Fibroblast of skin of back (primary cell): ENCODE measurements at places on chromosomes 1 and 21.

- DNase-seq = no peak
Observed at GRCh38 chr1:67719329-67720196, 34.6 kb downstream of the GADD45A start.

- no peak for DNase-seq
Observed at GRCh38 chr1:46793126-46793525, 5.7 kb upstream of the CYP4B1 start.

GRCh38 chr1:53681977-53682685 is 56.8 kb downstream of the GLIS1 start:
- DNase-seq = no peak

- DNase-seq = peak; percentile 48
Observed at GRCh38 chr1:115976062-115976920, at the start of gene SLC22A15. SLC22A15 (plus strand) TSS chr1:115976513; CDS start chr1:115976628, 115 bp downstream.

GRCh38 chr21:26136671-26137070 is 33.9 kb downstream of the APP start:
- no peak for DNase-seq

DNA sequence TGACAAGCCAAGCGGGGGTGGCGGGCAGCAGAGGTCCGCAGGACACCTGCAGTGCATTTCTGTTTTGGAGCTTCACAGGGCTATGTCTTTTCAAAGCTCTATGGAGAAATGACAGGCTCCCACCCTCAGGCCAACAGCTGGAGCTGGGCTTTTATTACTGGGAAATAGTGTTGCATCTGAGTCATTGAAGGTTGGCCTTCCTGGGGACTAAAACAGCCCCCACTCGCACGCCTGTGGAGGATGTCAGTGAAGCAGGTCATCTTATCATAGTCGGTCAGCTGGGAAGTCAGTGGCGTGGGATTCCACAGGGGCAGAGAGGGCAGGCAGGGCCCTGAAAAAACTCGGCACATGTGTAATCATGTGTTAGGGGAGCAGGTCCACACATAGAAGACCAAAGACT is 55.3 kb downstream of the NTPCR start:
- no peak for DNase-seq

GRCh38 chr1:161678500-161678899 is 15.6 kb downstream of the FCGR2B start:
- no peak for DNase-seq

DNA sequence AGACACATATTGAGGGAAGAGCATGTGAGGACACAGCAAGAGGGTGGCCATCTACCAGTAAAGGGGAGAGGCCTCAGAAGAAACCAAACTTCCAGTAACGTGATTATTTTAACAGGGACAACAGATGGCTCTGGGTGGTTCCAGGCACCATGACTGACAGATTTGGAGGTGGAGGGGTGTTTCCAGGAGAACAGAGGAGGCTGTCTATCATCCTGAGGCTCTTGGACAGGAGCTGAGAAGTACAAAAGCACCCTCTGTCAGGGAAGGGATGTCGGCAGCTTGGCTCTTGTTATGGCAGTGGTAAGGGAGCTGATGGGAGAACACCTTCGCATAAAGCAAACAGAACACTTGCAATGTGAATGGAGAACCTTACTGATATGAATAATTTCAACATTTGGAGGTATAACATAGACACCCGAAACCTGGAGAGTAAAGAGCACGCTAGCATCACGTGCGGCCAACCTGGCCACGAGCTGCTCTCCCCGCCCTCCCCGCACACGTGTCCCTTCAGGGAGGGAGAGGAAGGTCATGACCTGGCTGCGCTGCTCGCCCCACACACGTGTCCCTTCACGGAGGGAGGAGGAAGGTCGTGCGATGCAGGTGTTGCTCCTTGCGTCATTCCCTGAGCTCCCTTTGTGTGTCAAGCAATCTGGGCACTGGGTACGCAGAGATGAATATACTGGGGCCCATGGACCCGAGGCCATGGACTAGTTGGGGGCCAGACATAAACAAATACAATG is 37.5 kb upstream of the NLRP3 start:
- no peak for DNase-seq

DNA sequence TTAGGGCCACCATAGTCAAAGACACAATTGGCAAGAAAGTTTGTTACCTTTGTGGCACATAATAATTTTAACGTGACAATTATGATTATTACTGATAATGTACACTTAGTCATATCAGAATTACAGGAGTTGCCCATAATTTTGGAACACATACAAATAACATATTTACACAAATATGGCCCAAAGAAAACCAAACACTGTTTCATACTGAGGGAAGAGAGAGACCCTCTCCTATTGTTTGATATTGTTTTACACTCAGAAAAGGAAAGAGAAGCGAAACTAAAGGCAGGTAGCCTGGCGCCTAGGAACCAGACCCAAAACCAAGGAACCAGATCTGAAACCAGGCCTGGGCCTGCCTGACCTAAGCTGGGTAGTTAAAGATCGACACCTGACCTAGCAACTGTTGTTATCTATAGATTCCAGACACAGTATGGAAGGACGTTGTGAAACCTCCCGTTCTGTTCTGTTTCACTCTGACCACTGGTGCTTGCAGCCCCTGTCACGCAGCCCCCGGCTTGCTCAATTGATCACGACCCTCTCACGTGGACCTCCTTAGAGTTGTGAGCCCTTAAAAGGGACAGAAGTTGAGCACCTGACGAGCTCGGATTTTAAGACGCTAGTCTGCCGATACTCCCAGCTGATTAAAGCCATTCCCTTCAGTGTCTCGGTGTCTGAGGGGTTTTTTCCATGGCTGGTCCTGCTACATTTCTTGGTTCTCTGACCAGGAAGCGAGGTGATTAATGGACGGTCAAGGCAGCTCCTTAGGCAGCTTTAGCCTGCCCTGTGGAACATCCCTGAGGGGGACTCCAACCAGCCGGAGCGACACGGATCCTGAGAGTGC is 27.9 kb downstream of the C1orf115 start:
- DNase-seq = no peak

- peak; percentile 76 for DNase-seq
Observed at GRCh38 chr1:150156868-150157603, 7.3 kb downstream of the PLEKHO1 start.

- DNase-seq = no peak
Observed at GRCh38 chr1:225182716-225183115, 245.1 kb downstream of the LBR start.

DNA sequence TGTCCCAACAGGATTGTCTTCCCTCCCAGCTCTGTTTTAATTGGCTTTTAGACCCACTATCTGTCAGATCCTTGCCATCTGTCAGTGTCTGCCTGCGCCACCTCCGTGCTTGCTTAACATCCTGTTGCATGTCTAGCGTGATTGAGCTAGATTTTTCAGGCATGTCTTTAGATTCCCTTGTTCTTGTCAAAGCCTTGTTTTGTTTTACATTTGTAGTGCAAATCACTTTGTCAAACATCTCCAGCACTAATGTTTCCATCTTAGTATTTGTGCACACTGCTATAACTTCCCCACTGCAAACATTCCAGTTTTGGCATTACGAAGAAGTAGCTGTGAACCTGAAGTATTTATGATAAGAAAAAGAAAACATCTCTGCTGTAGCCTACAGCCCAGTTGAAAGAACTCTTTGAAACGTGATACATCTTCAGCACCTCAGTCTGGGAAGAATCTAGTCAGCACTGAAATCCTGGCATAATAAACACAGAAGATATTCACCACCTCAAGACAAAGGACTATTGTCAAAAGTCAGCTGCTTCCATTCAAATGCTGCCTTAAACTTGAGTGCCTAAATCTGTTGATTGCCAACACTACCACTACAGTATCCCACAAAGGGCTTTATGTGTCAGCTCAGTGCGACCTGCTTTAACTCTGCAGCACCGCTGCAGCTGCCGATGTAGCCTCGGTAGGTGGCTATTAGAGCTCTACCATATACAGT is 105.0 kb downstream of the FNBP1L start:
- peak; percentile 91 for DNase-seq

DNA sequence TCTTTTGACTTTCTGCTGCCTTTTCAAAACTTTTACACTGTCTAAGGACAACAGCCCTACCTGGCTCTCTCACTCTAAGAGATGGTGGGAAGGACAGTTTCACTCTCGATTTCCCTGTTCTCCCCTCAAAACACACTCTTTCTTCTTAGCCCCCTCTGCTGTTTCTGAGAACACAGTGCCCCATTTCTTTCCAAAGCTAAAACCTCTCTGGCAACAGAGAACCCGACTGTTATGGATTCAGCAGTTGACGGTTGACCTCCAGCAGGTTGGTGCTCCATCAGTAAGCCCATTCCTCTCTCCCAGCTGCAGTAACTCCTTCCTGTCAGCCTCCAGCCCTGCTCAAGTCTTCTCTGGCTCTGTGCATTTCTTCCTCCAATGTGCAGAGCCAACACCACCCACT is 88.2 kb upstream of the ABCD3 start:
- peak; percentile 40 for DNase-seq

- no peak for DNase-seq
Observed at GRCh38 chr1:147824001-147824400, 63.6 kb upstream of the GJA5 start.

- no peak for DNase-seq
Observed at GRCh38 chr21:33021150-33021549, 4.6 kb upstream of the OLIG2 start.

GRCh38 chr1:198655459-198656121 is 16.8 kb downstream of the PTPRC start:
- DNase-seq = peak; percentile 84

DNA sequence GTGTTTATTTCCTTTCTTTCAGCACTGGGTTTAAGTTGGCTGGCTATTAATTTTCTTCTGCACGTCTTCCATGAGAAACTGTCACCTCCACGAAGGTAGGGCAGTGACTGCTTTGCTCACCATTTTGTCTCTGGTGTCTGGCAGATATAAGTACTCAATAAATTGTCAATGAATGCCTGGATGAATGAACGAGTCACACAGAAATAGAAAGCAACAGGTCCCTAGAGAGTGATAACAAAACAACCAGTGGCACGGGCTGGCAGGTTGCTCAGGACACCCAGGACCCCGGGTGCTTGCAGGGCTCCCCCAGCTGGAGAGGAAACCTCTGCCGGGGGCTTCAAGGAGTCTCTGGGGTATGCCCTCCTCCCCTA is 3.2 kb upstream of the MYOC start:
- DNase-seq = no peak

- no peak for DNase-seq
Observed at GRCh38 chr21:29206445-29206844, 76.0 kb downstream of the MAP3K7CL start.

DNA sequence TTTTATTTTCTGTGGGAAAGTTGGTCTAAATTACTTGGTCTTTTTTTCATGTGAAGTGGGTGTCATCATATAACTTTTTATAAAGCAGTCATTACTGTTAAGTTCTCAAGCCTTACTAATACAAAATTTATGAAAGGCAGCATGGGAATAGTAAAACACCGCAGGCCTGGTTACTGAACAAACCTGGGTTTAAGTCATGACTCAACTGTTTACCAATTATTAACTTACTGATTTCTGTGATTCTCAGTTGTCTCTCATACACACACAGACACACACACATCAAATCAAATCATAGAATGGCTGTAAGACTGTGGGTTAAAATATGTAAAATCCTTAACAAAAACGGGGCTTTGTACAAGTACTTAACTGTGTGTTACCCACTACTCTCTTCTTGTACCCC is 14.6 kb downstream of the MAEL start:
- no peak for DNase-seq

DNA sequence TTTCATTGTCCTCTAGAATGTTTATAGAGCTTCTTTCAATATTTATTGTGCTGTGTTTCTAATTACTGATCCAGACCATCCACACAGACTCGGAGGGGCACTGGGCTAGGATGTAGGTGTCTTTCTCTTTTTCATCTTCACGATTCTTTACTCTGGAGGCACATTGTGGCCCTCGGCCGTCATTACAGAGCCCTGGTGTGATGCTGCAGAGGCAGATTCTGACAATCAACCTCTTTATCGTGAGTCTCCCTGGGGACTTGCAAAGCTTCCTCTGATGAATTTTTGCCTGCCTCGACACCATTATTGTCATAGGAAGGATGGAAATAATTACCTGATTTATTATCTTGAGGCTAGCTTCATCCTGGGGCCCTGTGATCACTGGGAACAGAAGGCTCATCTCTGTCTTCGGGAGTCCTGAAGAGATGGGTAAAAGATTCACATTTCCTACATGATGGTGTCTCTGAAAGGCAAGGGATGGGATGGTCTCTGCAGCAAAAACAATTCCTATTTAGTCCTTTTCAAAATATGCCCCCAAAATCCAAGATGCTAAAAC is 89.4 kb downstream of the SEC16B start:
- no peak for DNase-seq

GRCh38 chr1:43853161-43853921 is 80.3 kb upstream of the ARTN start:
- DNase-seq = peak; percentile 29

DNA sequence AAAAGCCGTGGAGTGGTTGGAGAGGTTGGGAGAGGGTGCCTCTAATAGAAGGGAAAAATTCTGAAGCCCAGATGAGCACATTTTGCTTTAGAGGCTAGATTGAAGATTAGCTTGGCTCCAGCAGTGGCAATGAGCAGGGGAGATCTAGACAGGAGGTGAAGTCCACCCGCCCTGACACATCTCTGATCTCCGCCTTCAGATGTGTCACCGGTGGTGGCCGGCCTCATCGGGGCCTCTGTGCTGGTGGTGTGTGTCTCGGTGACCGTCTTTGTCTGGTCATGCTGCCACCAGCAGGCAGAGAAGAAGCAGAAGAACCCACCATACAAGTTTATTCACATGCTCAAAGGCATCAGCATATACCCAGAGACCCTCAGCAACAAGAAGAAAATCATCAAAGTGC is 8.4 kb downstream of the SYT11 start:
- DNase-seq = no peak

DNA sequence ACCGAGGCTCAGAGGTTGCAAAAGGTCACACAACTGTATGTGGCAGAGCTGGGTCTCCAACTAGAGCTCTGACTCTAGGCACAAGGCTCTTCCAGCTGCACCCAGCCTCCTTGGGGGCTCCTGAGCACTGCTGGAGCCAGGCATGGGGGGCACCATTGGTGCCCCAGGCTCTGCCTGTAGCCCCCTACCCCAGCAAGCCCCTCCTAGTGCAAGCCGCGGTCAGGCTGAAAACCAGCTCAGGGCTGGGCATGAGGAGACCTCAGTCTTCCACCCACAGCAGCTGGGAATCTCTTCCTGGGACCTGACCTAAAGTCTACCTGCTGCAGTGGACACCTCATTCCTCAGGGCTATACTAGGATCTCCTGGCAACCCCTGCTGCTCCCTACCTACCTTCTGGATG is 14.6 kb downstream of the TNNT2 start:
- no peak for DNase-seq
